ENCODE measurements at places on chromosomes 7 and 10.

- no peak for DNase-seq
Observed at GRCh38 chr10:43963379-43963778, 314.7 kb upstream of the ZNF32 start.

GRCh38 chr10:112701878-112702255, 248.2 kb upstream of the TCF7L2 start:
- no peak for DNase-seq

GRCh38 chr10:77925795-77926565, 575 bp downstream of the DLG5 start:
- DNase-seq: no peak

DNA sequence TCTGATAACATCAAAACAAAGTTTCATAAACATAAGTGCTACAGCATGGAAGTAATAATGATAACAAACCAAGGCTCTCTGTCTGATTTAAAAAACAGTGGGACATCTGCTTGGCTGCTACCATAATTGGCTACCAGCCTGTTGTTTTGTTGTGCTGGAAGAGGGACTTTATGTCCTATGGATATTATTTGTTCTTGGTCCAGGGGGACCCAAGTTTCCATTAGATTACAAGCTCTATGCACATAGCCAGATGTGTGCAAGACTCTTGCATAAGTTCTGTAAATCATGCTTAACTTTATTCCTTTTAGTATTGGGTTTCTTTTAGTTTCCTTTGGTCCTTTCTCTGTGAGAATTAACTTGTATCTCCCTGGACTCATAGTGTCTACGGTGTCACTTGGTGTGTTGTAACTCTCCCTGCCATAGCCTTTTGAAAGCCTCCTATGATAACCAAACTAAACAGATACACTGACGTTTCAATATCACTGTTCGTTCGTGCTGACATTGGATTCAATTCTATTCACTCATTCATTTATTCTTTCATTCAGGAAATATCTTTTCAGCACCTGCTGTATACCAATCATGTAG, 41.4 kb upstream of the CD36 start:
- DNase-seq: no peak

GRCh38 chr7:13032084-13032483, 344.7 kb downstream of the ARL4A start:
- no peak for DNase-seq

DNA sequence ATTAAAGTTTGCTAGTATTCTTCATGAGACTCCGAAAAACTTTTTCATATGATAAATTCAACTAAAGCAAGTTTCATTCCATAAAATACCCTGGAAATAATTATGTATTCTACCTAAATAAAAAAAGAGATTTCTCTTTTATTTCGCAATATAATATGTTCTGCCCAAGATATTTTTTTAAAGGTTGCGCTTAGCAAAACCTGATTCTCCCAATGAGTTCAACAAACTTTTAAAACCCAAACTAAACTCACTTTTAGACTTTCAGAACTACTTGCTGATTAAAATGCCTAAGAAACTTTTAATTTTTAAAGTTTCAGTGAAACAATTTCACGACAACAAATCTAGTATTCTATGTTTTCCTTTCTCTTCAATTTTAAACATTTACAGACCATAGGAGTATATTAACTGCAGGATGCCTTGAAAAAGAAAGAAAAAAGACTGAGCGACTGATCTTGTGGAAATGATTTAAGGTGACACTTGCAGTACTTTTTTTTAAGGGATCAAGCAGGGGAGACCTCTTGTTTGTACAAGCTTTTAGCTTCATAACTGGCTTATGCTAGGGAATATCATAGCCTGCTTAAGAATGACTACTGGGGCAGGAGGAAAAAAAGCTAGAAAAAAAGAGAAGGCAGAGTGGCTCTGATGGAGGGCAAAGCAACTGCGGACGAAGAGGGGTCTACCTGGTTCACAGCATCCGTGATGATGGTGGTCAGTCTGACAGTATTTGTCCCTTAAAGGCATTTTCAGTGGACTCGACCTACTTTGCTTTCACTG, 1.5 kb downstream of the ZNF800 start:
- no peak for DNase-seq

GRCh38 chr7:94080551-94080950, 76.4 kb upstream of the BET1 start:
- no peak for DNase-seq

GRCh38 chr10:86389441-86390193, 23.0 kb upstream of the GRID1 start:
- DNase-seq: no peak

DNA sequence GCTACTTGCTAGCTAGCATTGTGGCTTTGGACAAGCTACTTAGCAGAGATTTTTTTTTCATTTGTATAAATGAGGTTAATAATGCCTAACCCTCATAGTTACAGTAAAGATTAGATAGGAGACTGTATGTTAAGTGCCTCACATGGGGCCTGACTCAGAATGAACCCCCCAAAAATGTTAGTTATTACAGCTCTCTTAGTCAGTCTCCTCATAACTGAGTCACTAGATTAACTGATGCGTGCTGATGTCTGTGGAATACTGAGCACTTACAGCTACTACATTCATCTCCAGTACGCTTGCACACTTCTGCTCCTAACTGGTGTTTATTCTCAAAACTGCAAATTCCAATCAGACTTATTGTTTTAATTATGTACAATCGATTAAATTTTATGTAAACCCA, 315.3 kb downstream of the SNX13 start:
- no peak for DNase-seq

- DNase-seq: no peak
Observed at GRCh38 chr7:157150882-157151281, 12.2 kb downstream of the UBE3C start.

- no peak for DNase-seq
Observed at GRCh38 chr7:1947586-1948217, 277.6 kb downstream of the ELFN1 start.

GRCh38 chr7:131040467-131040932, 287.2 kb upstream of the MKLN1 start:
- no peak for DNase-seq

DNA sequence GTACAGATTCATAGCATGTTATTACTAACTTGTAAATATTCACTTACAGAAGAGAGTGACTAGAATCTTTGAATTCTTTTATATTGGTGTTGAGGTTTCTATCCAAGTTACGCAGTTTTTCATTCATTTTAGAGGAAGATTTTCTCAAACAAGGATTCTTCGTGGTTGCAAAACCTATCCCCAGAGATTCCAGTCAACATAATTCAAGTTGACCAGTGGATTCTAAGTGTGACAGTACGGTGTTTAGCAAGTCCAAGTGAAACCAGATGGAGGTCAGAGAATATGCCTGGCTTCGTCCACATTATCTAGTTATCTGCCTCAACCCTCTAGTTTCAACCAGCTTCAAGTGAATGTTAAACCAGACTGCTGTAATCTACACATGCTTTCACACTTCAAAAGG, 131.9 kb downstream of the SDK1 start:
- DNase-seq: no peak

DNA sequence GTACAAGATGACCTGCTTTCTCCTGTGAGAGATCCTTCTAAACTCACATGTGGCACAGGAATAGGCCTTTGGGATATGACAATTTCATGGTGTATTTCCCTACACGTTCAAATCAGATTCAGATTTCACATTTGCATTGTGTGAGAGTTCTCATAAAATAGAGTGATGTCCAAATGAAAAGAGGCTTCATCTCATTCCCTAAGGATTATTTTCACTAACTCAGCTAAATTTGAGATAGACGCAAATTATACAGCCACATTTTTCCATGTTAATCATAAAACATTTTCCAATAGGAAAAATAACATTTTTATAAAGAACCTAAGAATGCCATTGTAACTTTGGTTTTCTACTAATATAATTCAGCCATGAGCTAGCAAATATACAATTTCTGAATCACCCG, 35.5 kb upstream of the PARD3 start:
- no peak for DNase-seq

DNA sequence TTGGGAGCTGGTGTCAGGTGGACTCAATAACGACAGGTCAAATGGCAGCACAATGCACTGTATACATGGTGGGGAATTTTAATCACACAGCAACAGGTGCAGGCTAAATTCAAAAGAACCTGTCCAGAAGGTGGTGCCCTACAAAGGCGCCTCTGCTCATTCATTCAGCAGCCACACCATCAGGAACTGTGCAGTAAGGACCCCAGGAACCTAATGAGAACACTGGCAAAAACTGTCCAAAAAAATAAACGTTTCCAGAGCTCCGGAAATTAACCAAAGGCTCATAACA, 21.9 kb upstream of the CRYGN start:
- DNase-seq: no peak

DNA sequence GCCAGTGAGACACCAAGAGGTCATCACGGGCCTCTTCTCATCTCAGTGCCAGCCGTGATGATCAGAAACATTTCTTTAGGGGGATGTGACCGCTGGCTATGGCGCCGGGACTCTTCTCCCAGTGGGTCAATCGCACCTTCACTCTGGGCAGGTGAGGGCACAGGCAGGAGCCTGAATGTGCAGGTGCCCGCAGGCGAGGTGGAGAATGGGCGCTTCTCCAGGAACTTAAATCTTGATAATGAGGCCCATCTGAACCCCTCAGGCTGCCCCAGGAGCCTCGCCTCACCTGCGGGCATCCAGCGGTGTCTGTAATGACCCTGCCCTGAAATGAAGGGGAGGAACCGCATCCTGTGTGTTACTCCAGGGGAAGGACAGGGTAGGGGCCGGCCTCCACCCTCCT, 204.7 kb downstream of the ADARB2 start:
- DNase-seq: no peak

DNA sequence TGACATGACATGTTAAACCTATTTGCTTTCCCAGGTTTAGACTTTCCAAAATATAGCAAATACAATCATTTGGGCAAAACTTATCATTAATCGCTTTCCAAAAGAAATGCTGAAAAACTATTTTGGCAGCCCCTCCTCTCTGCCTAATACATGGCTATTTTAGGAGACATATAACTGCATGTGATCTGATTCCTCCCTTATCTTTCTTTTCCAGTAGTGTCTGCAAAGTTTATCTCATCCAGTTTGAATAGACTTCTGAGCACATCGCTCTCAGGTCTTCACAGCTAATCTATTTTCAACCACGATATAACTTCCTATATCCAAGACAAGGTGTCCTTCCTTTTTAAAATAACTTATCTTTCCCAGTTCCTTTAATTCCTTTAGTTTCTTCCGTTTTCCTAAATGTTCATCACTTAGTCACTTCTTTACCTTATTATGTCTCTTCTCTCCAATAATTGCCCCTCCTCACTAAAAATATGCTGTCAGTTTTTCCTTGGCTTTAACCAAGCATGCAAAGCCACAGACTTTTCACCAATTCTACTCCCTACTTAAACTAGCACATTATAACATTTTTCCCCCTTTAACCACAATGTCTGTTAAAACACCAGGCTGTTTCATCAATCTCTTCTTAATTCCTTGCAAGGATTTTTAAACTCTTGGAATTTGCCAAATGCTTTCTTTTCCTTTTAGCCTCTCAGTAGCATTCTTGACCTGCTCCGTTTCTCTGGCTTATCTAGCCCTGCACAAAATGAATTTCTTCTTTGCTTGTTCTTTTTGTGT, 24.4 kb downstream of the GNG11 start:
- DNase-seq: no peak

DNA sequence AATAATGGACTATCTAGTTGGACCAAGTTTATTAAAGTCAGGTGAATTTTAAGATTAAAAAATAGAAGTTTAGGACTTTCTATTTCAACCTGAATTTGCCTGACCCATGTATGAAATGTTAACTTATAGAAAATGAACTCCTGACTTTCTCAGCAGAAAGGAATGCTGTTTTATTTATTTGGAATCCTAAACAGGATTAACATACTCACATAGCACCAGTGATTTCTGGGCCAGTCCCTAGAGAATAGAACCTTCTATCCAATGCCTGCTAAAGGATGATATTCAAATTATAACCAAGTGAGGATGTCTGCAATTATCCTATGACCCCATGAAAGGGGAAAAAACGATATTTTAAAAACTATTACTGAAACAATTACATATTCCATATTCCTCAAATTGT, 148.8 kb downstream of the CHRM2 start:
- DNase-seq: no peak

- DNase-seq: no peak
Observed at GRCh38 chr7:111439977-111440376, 122.3 kb downstream of the IMMP2L start.

DNA sequence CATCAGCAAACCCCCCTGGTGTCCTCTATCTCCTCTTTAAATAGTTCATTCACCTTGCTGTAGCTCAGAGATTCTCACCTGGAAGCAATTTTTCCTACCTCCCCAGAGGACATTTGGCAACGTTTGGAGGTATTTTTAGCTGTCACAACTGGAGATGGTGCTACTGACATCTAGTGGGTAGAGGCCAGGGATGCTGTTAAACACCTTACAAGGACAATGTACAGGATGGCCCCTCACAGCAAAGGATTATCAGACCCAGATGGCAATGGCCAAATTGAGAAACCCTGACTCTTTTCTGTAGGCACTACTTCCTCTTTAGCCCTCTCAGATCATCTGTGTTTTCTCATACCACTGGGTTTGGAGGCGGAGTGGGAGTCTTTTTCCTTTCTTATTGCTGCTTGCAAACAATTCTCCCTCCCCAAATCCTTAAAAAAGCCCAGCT, 13.2 kb upstream of the TRA2A start:
- no peak for DNase-seq

GRCh38 chr7:95454438-95455045, 19.7 kb upstream of the PON2 start:
- no peak for DNase-seq

DNA sequence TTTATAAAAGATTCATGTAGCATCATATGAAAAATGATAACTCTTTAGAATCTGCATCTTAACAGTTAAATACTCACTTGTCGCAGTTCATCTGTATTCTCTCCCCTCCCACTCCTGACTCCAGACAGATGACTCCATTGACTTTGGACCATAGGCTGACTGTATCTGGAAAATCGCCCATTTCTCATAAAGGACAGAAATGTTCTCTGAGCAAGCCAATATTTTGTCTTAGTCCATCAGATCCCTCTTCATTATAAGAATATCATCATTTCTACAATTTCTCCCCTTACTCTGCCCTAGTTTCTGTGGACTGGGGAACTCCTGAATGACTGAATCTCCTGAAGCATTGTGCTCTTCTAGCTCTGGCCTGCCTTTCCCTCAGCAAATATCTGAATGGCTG, 125.4 kb downstream of the SEMA3D start:
- DNase-seq: no peak

- no peak for DNase-seq
Observed at GRCh38 chr10:10961072-10961471, 56.6 kb upstream of the CELF2 start.

- DNase-seq: no peak
Observed at GRCh38 chr10:102832987-102833386, 4.2 kb downstream of the CYP17A1 start.
